ENCODE measurements at places on chromosomes 4 and X. TPM values are rescaled to one million over a fixed set of nuclear protein-coding genes. Genes with fewer than 3 reads are reported as not detected.

DNA sequence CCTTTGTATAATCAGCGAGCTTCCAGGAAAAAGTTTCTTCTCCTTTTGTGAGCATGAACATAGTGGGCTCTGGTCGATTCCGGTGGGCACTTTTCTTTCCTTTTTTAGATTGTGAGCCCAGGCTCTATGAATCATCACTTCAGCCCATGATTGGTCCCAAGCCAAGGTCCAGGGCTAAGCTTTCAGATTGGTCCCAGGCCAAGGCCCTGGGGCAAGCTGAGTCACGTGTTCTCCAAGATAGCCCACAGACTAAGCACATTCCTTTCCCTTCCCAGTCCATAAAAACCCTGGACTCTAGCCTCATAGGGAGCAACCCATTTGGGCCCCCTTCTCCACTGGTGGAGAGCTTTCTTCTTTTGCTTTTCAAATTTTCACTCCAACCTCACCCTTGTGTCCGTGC lies 430.5 kb downstream of the NAP1L3 start:
- no peaks in the 10 kb centered on the region for H3K27me3 ChIP-seq
- no peak for DNase-seq
- H3K36me3 ChIP-seq = no peaks in the 10 kb centered on the region

Gene EXOC1L
- not detected for total RNA-seq

DNA sequence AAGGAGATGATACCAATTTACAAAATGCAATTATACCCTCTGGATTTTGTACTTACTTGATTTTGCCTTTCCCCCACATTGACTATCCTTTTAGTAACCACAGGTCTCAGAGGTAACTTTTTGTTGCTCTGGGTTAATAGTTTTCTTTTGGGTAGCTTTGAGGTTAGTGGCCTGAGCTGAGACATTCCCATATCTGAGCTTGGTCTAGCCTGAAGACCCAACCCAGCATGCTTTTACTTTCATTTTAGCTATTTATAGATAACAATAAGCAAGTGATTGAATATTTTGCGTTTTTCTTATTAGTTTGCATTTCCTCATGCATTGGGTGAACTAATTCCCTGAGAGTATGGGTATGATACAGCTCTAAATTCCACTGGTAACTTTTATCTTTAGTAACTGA lies 11.8 kb downstream of the HTN1 start:
- H3K4me1 ChIP-seq = no peaks in the 10 kb centered on the region
- no peaks in the 10 kb centered on the region for H3K36me3 ChIP-seq
- DNase-seq = no peak
- no peak overlapping the region for H3K27ac ChIP-seq
- no peak overlapping the region for H3K4me3 ChIP-seq

DNA sequence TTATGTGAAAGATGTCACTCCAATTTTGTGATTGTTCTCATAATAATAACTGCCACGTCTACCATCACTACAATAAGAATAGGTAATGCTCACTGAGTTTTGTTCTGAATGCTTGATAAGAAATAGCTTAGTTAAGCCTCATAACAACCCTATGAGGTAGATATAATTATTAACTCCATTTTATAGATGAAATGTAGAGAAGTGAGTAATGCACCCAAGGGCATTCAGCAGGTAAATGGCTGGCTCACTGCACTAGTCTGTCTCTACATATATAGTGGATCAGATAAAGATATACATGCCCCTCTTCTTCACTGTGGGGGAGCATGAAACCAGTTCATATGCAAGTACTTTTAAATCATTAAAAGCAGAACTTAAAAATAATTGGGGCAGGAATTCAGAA lies 65.8 kb upstream of the SLC4A4 start:
- no peak for DNase-seq
- no peaks in the 10 kb centered on the region for H3K27me3 ChIP-seq
- H3K4me3 ChIP-seq = no peak overlapping the region
- H3K27ac ChIP-seq = no peak overlapping the region
- H3K4me1 ChIP-seq = peaks cover 4% of the 10 kb centered on the region

DNA sequence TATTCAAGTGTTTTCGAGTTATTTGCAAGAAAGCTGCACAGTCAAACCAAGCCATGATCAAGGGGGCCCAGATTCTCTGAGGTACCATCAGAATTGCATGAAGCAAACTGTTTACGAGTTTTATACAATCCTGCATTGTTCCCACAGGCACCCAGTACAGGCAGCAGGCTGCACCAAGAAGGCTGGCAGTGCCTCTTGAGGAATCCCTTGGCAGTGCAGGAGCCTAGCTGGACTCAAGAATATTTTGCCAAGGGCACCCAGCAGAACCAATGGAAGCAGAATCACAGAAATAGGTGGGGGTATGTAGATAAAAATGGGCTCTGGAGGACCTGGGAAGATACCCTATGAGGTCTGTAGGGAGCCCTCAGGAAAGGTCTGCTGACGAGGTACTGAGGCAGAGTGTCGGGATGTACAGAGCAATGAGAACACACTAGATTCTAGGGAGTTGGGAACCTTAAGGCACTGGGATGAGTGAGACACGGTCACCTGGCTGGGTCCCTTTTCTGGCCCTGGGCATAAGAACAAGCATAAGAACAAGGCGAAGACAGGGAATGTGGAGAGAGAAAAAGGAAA lies 2.5 kb upstream of the PLP1 start:
- no peak overlapping the region for H3K4me3 ChIP-seq
- peaks cover 9% of the 10 kb centered on the region for H3K27me3 ChIP-seq
- no peaks in the 10 kb centered on the region for H3K4me1 ChIP-seq
- no peaks in the 10 kb centered on the region for H3K36me3 ChIP-seq

- peaks cover 4% of the 10 kb centered on the region for H3K4me1 ChIP-seq
- no peak overlapping the region for H3K27ac ChIP-seq
Observed at GRCh38 chrX:45435481-45435880, 234.8 kb upstream of the DIPK2B start.

DNA sequence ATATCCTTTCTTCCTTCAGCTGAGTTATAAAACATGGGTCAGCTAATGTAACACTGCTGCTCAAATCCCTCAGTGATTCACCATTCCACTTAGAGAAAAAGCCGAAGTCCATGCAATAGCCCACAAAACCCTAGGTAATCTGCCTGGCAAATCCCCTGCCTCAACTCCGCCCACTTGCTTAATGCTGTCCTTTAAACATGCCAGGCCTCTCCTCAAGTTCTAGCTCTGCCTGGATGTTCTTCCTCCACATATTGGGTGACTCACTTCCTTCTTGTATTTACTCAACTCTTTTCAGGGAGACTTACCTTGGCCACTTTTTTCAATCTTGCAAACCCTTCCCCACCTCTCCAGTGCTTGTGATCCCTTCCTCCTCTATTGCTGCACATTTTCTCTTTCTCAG lies 89.8 kb downstream of the EMCN start:
- H3K36me3 ChIP-seq = no peaks in the 10 kb centered on the region
- H3K4me1 ChIP-seq = no peaks in the 10 kb centered on the region
- H3K27ac ChIP-seq = no peak overlapping the region
- no peaks in the 10 kb centered on the region for H3K27me3 ChIP-seq
- no peak overlapping the region for H3K4me3 ChIP-seq

DNA sequence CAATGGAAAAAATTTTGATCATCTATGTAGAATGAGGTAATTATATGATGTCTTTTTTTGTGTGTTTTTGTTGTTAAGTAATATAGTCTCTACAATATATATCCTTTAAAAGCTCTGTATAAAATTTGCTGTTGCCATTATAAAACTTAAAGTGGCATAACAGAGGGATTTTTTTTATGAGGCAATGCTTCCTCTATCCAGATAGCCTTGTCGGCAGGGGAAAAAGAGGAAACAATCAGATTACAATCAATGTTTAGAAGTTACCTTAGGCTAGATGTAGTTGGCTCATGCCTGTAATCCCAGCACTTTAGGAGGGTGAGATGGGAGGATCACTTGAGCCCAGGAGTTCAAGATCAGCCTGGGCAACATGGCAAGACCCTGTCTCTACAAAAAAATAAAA lies 86.8 kb downstream of the DIAPH2 start:
- H3K4me1 ChIP-seq = no peaks in the 10 kb centered on the region
- no peaks in the 10 kb centered on the region for H3K27me3 ChIP-seq
- no peaks in the 10 kb centered on the region for H3K36me3 ChIP-seq
- no peak for DNase-seq
- H3K4me3 ChIP-seq = no peak overlapping the region

Gene HS6ST2
- 0.17 TPM for total RNA-seq

GRCh38 chr4:68324519-68325262 lies 25.2 kb downstream of the YTHDC1 start:
- no peak overlapping the region for H3K4me3 ChIP-seq
- DNase-seq = no peak
- H3K27me3 ChIP-seq = no peaks in the 10 kb centered on the region
- H3K4me1 ChIP-seq = no peaks in the 10 kb centered on the region

- no peaks in the 10 kb centered on the region for H3K4me1 ChIP-seq
- H3K27me3 ChIP-seq = no peaks in the 10 kb centered on the region
- no peaks in the 10 kb centered on the region for H3K36me3 ChIP-seq
- H3K27ac ChIP-seq = no peak overlapping the region
Observed at GRCh38 chr4:57148177-57148576, 38.0 kb upstream of the IGFBP7 start.

DNA sequence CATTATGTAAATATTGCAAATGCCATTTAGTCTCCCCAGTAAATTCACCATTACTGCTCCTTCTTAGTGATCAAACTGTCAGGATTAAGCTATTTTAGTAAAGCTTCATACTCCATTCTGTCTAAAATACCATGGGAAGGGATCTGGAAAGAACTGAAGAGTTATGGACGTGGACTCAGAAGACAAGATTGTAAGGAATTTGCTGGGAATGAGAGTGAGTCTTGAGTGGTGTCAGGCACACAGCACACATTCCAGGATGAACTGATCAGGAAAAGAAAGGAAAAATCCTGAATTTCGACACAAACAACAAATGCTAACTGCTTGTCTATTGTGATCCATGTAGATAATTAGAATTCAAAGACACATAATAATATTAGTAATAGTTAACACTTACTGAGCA lies 311.0 kb downstream of the CENPC start:
- H3K4me3 ChIP-seq = no peak overlapping the region
- no peaks in the 10 kb centered on the region for H3K4me1 ChIP-seq
- peak; percentile 66 for DNase-seq
- no peaks in the 10 kb centered on the region for H3K36me3 ChIP-seq
- no peaks in the 10 kb centered on the region for H3K27me3 ChIP-seq
- no peak overlapping the region for H3K27ac ChIP-seq

GRCh38 chr4:8123389-8123788 lies 35.2 kb downstream of the ABLIM2 start:
- no peak overlapping the region for H3K4me3 ChIP-seq
- H3K27me3 ChIP-seq = no peaks in the 10 kb centered on the region
- no peak overlapping the region for H3K27ac ChIP-seq
- DNase-seq = no peak
- no peaks in the 10 kb centered on the region for H3K36me3 ChIP-seq
- H3K4me1 ChIP-seq = no peaks in the 10 kb centered on the region

GRCh38 chrX:33385546-33385945 lies 174.2 kb upstream of the DMD start:
- no peak overlapping the region for H3K4me3 ChIP-seq
- no peak overlapping the region for H3K27ac ChIP-seq
- H3K4me1 ChIP-seq = no peaks in the 10 kb centered on the region

DNA sequence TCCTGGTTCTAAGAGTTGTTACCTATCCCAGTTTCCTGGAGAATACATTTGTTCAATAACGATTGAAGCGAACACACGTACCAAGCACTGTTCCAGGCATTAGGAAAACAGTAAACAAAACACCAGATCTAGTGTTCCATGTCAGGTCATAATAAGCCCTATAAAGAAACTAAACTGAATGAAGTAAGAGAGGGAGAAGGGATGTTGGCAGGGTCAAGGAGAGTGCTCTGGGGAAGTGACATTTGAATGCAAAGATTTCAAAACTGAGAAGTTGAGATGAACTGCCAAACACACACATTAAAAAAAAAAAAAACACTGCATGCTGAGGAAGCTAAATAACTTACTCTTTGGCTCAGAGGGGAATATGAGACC lies 14.4 kb upstream of the ENAM start:
- no peaks in the 10 kb centered on the region for H3K4me1 ChIP-seq
- no peaks in the 10 kb centered on the region for H3K27me3 ChIP-seq
- DNase-seq = peak; percentile 14
- H3K4me3 ChIP-seq = peak overlapping the region; percentile 22
- H3K36me3 ChIP-seq = no peaks in the 10 kb centered on the region

Gene FAM47C
- not detected for total RNA-seq

DNA sequence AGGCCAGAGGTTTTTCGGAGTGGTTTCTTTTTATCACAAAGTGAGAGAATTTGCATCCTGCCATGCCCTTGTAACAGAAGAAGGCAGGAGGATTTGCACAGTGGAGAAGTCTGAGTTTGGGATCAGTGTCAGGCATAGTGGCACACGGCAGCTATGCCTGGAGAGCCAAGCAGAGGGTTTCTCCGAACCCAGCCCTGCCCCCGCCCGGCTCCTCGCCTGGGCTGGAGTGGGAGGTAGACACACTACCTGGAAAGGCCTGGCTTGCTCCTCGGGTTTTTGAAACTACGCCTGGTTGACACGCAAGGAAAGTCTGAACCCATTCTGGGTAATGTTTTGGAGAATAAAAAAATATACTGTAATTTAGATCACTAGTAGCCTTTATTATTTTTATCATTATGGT lies 1653.6 kb upstream of the TENM3 start:
- H3K27me3 ChIP-seq = no peaks in the 10 kb centered on the region
- no peaks in the 10 kb centered on the region for H3K36me3 ChIP-seq
- H3K4me1 ChIP-seq = no peaks in the 10 kb centered on the region
- no peak for DNase-seq
- no peak overlapping the region for H3K27ac ChIP-seq
- no peak overlapping the region for H3K4me3 ChIP-seq

GRCh38 chr4:90317785-90318184 lies 190.6 kb downstream of the CCSER1 start:
- no peak overlapping the region for H3K4me3 ChIP-seq
- DNase-seq = peak; percentile 93
- H3K36me3 ChIP-seq = no peaks in the 10 kb centered on the region
- H3K27ac ChIP-seq = peak overlapping the region; percentile 89

Gene SHROOM4
- 0.50 TPM for total RNA-seq

Gene TBCK
- 69.9 TPM for total RNA-seq

DNA sequence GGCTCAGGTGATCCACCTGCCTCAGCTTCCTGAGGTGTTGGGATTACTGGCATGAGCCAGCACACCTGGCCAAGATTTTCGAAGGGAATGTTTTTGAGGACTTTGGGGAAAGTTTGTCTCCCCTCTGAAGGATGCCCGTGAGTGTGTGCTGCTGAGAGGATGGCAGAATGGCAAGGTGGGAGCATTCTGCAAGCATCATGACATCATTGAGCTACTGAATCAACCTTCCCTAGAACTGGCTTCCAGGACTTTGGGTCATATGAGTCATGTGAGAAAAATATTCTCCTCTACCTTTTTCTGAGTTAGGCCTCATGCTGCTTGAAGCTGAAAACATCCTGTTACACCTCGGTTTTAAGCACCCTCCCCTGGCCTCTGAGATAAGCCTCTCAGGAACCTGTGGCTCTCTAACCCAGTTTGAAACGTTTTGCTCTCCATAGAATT lies 31.0 kb downstream of the TMEM131L start:
- H3K4me1 ChIP-seq = peaks cover 14% of the 10 kb centered on the region
- no peaks in the 10 kb centered on the region for H3K36me3 ChIP-seq
- no peak overlapping the region for H3K4me3 ChIP-seq

Gene TREX2
- total RNA-seq = 1.8 TPM

- no peak overlapping the region for H3K4me3 ChIP-seq
- peak; percentile 88 for DNase-seq
Observed at GRCh38 chrX:103398421-103398864, 22.1 kb downstream of the BEX3 start.
